ENCODE measurements at places on chromosomes 5 and 9.

DNA sequence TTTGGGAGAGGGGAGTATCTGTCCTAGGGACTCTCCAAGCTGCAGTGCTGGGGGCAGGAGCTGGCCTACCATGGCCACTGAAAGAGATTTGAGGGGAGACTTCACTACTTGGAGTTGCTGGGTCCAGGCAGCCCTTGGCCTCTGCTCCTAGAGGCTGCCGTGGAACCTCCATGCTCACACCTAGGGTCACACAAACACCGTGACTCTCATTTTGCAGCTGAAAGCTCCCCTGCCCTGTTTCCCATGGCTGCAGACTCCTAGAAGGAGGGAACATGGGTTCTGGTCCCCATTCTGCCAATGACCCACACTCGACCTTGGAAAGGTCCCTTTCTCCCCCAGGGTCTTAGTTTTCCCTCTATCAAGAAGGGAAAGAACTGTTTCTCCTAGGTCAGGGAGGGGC is 147.1 kb upstream of the PPP1R26 start:
- no peak for DNase-seq

- DNase-seq: no peak
Measured at GRCh38 chr9:18905028-18905882, 127.8 kb downstream of the SAXO1 start.

- no peak for DNase-seq
Measured at GRCh38 chr9:114047717-114048116, 30.4 kb downstream of the AMBP start.

DNA sequence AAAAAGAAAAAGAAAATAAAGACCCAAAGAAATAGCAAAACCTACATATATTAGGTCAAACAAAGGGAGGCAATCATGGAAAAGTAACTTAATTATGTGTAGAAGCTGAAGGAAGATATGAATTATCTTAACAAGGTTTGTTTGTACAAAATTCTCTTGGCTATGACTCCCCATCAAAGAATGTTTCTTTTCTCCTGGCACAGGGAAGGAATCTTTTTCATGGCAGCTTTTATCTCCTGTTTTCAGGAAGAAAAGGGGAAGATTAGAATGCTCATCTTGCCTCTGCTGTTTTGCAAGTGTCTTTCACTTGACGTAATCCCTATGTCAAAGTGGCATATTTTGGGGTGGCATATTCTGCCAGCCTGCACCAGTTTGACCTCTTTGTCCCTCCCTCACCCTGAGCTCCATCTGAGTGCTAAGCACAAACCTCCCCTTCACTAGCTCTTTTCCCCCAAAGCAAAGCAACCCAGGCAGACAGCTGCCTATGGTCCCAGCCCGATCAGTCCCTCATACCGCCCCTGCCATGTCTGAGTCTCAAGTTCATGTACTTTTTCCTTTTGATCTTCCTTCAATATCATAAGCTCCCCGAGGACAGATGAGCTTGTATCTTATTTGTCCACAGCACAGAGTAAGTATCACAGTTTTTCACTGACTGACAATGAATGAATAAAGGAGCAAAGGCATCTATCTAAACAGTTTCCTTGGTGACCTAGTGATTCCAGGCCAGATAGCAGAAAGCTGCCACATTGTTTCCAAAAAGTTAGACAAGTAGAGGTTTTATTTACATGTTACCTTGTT is 242.8 kb upstream of the ANKRD55 start:
- no peak for DNase-seq

- no peak for DNase-seq
Measured at GRCh38 chr5:84298628-84299027, 86.1 kb downstream of the EDIL3 start.

- no peak for DNase-seq
Measured at GRCh38 chr5:115419846-115420585, 123.6 kb upstream of the CCDC112 start.

- no peak for DNase-seq
Measured at GRCh38 chr5:180666812-180667211, 17.4 kb upstream of the FLT4 start.

- no peak for DNase-seq
Measured at GRCh38 chr5:24491490-24491889, 153.3 kb downstream of the CDH10 start.

GRCh38 chr5:180201051-180201987 is 7.7 kb downstream of the RASGEF1C start:
- DNase-seq: no peak

DNA sequence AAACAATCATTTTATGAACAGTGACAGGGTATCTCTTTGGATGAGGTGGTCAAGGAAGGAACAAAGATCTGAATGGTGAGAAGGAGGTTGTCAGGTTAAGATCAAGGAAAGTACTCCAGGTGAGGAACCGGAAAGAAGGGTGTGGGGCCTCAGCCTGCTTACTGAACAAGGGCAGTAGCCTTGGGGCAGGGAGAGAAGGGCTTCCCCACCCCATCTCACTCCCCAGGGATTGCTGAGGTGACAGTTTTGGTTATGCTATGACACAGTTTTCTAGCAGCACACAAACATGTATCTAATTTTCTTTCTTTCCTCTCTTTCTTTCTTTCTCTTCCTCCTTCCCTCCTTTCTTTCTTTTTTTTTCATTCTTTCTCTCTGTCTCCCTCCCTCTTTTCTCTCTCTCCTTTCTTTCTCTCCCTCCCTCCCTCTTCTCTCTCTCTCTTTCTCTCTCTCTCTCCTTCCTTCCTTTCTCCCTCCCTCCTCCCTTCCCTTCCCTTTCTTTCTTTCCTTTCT is 4.1 kb upstream of the HDHD3 start:
- no peak for DNase-seq

- DNase-seq: peak; percentile 48
Measured at GRCh38 chr5:56669534-56670483, 145.5 kb upstream of the MAP3K1 start.

- no peak for DNase-seq
Measured at GRCh38 chr9:127979333-127980059, 1.3 kb downstream of the EEIG1 start.

DNA sequence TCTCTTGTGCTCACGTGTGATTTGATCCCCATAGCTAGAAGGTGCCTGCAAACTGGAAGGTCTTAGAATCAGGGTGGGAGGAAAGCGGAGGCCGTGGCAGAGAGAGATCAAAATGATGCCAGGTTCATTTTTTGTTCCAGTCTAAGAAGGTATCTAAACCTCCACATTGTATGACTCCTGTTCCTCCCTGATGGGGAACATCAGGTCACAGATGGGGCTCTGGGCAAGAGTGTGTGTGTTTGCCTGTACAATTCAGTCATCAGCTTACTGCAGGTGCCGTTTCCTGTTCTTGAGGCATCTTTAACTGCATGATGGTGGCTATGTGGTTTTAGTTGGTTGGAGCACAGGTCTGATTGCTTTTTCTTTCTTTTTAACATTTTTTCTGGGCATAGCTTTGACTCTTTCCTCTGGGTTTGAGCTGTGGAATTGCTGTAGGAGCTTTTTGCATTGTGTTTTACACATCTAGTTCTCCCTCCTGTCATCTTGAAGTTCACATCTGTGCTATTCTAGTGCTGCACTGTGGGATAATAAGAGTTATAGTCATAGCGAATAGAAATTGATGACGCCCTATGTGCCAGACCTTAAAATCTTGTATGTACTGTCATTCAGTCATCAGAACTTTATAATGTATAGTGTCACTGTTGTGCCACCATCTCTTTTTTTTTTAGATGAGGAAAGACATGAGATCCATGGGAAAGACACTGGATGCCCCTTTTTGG is 30.8 kb downstream of the ARHGAP26 start:
- DNase-seq: peak; percentile 58

- DNase-seq: no peak
Measured at GRCh38 chr5:116764941-116765340, 190.3 kb upstream of the SEMA6A start.

DNA sequence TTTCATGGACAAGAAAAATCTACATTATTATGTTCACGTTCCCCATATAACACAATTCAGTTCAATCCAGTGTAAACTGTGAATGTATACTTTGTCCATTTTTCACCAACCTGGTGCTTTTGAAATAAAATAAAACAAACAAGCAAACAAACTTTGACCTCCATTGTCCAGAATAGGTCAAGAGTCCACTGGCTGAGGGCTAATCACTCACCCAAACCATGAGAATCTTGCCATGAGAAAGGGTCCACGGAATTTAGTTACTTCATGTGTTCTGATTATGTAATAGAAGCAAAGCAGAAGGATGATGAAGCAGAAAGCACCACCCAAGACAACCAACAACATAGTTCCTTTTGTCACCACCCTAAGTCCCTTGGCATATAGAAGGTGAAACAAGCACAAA is 28.7 kb downstream of the DIAPH1 start:
- DNase-seq: no peak

- no peak for DNase-seq
Measured at GRCh38 chr9:100811643-100812042, 216.9 kb upstream of the PLPPR1 start.

DNA sequence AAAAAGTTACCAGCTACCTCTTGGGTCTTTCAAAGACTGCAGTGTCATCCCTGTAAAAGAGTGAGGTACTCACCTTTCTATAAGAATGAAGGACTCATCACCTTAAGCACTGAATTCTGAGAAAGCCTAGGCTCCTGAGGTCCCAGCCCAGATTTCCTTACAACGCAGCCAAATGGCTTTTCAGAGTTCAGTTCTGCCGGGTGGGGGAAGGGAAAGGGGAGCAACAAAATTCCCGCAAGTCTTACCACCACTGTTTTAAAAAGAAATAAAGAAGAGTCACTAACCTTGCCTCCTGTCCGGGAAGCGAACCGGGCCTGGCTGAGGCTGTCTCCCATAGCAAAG is 373 bp downstream of the ADAMTS12 start:
- DNase-seq: no peak

- no peak for DNase-seq
Measured at GRCh38 chr5:79743846-79744605, 54.4 kb downstream of the CMYA5 start.

GRCh38 chr5:55305345-55305744 is 2.1 kb downstream of the DHX29 start:
- DNase-seq: no peak

DNA sequence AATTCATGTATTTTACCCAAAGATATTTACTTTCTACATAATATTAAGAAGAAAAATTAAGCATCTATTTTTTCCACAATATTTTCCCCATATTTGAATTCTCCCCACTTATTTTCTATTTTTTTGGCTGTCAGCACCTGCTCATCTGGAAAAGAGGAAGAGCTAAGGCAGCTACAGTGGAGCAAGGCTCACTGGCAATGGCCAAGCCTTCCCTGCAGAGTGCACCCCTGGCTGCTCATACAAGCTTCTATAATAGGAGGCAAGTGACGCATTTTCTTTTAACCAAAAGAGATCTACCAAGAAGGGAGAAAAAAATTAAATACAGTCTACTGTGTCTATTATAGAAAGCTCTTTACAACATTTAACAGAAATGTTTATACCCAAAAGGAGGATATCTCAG is 72.5 kb downstream of the AUH start:
- no peak for DNase-seq
